Activated CD4-positive, CD25-positive, alpha-beta regulatory T cell treated with anti-CD3 and anti-CD28 coated beads, Interleukin-2, amount 50 U/mL, for 16 hours (primary cell): ENCODE measurements at places on chromosomes 5 and 9.
A peak's percentile ranks its signal among the peaks of the same experiment; 100 is the strongest.

DNA sequence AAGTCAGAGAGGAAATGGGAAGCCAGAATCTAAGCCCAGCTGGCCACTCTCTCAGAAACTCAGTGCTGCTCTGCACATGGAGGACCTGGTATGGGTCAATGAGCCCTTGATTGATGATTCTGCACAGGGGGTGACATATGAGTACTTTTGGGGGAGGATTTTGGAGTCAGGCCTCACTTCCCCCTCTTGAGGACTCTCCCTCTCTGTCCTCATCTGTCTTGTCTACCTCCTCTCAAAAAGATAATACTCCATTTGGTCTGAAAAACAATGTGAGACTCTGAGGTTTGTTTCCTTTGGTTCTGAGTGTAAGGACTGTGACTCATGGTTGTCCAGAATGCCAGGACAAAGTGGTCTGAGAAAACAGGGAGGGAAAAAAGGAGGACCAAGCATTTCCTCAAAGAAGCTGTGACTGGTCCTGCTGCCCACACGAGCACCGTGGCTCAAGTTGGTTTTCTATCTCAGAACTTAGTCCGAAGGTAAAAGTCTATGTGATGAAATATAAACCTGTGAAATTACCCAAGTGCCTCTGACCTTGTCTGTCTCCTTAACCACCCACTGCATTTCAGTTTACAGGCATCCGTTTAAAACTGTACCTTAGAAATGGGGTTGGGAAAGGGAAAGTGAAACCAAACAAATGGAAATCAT is 11.1 kb downstream of the TTC39B start:
- DNase-seq, result no peak

DNA sequence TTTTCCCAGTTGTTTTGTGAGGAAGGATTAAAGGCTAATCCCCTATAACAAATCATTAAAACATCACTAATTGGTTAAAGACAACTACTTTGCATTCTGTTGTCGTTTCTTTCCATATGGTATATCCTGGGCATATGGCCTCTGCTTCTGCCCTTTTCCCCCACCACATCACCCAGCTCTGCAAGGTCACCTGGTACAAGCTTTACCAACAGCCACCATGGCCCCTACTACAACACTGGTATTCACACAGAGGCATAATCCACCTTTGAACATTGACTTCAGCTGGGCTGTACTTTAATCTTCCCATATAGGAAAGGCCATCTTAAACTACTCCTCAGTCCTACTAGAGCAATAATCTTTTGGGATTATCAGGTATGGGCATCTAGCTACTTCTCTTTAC is 866.1 kb downstream of the TLE4 start:
- DNase-seq, result no peak

GRCh38 chr9:129278391-129279237 is 100.6 kb upstream of the IER5L start:
- DNase-seq, result no peak

DNA sequence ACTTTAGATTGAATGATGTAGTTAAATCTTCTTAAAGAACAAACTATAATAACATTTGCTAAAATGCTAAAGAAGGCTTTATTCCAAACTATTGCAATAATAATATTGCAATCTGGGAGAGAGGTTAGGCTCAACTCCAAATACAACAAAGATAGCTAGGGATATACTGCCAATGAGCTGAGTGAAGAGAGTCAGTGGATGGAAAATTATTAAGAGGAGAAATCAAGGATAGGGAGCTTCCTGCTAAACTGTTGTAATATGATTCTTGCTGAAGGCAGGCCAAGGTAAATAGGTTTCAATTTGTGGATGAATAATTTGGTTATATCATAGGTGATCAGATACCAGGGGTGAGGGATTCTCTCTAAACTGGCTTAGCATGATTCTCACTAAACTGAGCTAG is 1651.5 kb downstream of the EFNA5 start:
- DNase-seq, result no peak

GRCh38 chr9:2924380-2924768 is 80.5 kb upstream of the PUM3 start:
- DNase-seq, result no peak

DNA sequence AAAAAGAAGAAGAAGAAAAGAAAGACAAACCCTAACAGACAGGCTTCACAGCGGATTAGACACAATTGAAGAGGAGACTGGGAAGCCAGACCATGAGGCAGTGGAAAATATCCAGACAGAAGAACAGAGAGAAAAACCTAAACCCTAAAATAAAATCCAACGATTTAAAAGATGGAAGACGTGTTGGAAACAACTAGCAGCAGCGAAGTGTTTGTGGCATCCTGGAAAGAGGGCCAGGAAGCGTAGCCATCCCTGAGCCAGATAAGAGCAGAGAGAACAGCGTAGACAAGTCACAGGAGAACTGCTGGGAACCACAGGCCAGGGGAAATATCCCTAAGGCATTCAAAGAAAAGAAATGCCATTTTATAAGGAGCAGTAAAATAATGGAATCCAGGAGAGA is 39.7 kb upstream of the NKD2 start:
- no peak for DNase-seq

- DNase-seq, result no peak
Observed at GRCh38 chr9:84697509-84698114, 28.1 kb downstream of the NTRK2 start.

DNA sequence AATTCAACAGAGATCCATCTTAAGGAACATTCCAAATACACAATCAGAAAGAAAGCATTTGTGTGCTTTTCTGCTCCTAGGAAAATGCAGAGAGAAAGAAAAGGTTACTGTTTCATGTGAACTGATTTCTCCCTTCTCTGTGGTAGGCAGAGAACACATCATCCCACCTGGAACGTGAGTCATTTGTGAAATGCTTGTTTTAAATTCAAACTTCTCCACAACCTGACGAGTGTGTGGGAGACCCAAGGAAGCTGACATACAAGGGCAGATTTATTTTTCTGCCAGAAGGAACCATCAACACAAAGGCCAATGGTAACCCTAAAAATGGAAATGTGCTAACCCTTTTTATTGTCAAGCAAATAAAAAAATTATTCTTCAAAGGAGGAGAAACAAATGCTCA is 156.4 kb downstream of the EFNA5 start:
- no peak for DNase-seq

DNA sequence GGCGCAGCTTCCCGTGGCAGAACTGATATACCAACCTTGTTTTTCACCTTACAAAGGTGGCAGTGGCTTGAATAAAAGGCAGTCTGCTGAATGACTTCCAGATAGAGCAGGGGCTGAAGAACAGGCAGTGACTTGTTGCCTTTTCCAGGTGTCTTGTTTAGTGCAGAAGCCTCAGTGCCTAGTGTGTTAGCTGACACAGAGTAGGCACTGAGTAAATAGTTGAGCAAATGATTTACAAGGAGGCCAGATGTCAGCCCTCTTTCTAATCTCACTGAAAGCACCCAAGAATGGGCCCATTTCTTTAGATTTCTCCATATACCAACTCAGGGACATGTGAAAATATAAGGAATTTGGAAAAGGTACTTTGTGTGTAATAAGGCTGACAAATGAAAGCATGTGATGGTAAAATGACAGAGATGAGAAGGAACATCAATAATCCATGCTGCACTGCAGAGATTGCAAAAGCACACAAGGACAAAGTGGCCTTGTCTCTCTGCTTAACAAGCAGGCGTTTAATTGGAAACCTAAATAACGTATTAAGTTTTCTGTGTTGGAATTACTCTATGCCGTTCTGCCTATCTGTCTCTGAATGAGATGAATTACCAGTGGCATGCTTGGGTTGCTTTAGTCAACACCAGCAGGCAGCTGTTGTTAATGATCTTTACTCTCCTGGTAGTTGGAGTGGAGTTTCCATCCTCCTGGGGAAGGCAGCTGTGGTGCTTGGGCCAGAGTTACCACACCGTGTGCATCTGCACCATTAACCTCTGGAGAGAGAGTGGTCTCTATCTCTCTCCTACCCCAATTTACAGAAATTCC is 360.1 kb upstream of the C9orf72 start:
- DNase-seq, result no peak

DNA sequence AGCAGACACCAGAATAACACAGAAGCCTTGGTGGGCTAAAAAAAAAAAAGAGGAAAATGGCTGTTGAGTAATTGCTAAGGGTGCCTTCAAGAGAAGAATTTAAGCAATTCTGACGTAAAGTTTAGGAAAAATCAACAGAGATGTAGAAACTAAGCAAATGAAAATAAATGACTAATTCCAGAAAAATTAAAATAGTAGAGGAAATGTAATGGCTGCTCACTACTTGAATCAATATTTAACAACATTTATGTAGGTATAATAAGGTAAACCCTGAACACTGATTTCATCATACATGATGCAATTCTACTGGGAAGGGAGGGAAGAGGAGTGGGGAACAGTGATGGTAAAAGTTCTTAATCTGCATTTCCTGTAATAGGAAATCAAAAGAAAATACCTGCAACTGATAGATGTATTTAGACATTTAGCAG is 41.4 kb downstream of the PUM3 start:
- DNase-seq, result no peak

- no peak for DNase-seq
Observed at GRCh38 chr9:132991351-132992300, 13.1 kb downstream of the GFI1B start.

DNA sequence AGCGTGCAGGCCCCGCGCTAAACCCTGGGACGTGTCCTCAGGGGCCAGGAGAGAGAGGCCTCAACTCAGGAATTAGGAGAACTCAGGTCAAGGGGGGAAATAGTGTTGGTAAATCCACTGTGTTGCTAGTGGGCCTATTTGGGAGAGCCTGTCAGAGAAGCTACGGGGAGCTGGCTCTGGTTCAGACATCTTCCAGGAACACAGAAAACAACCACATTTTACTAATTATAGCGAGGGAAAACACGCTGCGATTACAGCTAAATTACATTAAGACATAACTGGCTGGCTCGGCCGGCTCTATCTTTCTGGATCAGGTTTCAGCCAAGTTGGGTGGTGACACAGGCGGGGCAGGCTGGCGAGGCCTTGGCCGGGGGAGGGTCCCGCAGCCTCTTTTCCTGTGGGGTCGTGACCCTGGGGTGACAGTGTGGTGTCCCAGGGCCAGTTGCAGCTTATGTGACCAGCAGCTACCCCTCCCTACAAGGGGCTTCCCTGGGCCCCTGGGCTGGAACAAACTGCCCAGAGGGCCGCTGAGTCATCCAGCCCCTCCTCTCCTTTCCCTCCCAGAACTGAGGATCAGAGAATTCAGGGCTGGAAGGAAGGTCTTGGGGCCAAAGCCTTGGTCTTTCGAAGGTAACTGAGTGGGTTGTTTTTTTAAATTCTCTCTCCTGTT is 75.1 kb downstream of the FGF18 start:
- DNase-seq, result no peak

DNA sequence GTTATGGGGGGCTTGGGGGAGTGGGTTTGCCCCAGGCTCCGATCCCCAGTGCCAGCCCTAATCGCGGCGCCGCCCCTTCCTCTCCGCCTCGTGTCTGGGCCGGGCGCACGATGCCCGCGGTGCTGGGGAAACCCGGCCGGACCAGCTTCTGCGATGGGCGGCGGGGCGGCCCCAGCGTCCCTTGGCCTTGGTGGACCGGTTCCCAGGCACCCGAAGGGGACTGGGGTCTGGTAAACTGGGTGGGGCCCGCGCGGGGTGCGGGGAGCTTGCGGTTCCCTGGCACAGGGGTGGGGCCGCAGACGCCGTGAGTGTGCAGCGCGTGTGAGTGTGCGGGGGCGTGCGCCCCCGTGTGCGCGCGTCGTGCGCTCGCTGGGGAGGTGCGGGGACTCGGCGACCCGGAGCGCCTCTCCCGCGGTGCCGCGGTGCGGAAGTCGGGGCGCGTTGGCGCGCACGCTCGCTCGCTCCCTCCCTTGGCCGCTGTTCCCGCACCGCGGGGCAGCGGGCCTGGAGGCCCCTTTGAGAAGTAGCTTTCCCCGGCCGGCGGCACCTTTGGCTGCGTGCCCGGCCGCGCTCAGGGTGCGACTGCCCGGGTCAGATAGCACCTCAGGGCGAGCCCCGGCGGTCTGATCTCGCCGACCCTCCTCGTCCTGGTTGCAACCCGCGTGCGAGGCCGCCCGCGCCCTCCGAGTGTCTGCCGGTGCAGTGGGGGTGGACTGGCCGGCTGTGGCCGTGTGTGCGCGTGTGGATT is 568 bp downstream of the MACIR start:
- DNase-seq, result peak; percentile 24

DNA sequence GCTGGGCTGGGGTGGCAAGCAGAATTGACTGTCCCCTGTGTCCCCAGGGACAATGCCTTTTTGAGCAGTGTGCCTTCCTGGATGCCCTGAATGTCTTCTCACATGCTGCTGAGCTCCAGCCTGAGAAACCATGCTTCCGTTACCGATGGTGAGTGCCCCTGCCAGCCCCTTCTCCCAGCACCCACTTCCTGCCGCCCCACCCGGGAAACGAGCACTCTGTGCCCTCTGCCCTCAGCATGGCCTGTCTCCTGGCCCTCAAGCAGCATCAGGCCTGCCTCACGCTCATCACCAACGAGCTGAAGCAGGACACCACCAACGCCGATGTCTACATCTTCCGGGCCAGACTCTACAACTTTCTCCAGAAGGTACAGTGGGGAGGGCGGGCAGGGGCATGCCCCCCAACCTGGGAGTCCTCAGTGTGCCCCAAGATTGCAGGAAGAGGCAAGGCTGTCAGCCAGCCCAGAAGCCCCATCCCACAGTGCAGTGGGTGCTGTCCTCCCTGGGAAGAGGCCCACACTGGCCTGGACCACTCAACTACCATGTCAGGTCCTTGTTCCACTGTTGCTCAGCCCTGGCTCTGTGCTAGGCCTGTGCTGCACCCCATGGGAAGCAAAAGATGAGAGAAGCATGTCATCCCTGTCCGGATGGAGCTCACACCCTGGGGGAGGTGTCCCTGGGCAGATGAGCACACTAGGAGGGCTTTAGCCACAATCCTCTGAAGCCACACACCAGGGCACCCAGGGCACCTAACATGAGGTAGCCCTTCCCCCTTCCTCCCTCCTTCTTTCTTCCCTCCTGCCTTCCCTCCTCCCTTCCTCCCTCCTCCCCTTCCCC is 4.4 kb downstream of the TTC16 start:
- DNase-seq, result no peak

DNA sequence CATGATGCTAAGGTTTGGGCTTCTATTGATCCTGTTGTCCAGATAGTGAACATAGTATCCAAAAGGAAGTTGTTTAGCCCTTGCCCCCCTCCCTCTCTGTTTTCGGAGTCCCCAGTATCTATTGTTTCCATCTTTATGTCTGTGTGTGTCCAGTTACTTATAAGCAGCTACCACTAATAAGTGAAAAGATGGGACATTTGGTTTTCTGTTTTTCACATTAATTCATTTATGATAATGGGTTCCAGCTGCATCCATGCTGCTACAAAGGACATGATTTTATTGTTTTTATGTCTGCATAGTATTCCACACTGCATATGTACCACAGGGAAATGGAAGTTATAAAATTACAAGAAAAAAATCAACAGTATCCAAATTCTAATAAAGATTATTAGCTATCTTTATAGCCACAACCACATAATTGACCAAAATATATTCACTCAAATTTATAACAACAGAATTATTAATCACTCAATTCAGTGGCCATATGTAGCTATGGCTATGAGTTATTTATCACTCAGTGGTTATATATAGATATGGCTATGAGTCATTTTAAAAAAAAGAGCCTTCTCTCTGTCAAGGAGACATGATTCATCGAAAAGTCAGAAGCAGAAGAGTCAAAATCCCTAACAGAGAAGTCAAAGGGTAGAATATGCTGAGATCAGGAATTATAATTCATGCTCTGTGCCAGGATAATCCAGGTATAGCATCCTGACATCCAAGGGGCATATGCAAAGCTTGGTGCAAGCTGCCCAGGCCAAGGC is 367.5 kb downstream of the DEPDC1B start:
- no peak for DNase-seq

GRCh38 chr5:58983526-58984452 is 400.9 kb downstream of the RAB3C start:
- no peak for DNase-seq

GRCh38 chr5:1011741-1012312 is 3.2 kb downstream of the NKD2 start:
- DNase-seq, result no peak

GRCh38 chr5:87746891-87747377 is 334.2 kb upstream of the CCNH start:
- DNase-seq, result no peak
